GM23338 (cell line): ENCODE measurements at places on chromosomes 16 and 17. TPM values are rescaled to one million over a fixed set of nuclear protein-coding genes. Genes with fewer than 3 reads are reported as not detected.
A peak's percentile ranks its signal among the peaks of the same experiment; 100 is the strongest.

Gene MAPT
- 1.1 and 1.7 TPM in 2 replicates for total RNA-seq

Gene CBX1
- 113 and 127 TPM in 2 replicates for total RNA-seq

Gene METTL26
- total RNA-seq, result 131 and 153 TPM in 2 replicates

Gene SIAH1
- 47.0 and 52.7 TPM in 2 replicates for total RNA-seq

Gene MLYCD
- 6.5 and 7.2 TPM in 2 replicates for total RNA-seq

Gene TBC1D3H
- total RNA-seq, result not detected in 2 replicates

Gene MMP2
- 40.2 and 43.8 TPM in 2 replicates for total RNA-seq

Gene HOXB9
- not detected in 2 replicates for total RNA-seq

Gene ZNF597
- 2.4 and 3.8 TPM in 2 replicates for total RNA-seq

DNA sequence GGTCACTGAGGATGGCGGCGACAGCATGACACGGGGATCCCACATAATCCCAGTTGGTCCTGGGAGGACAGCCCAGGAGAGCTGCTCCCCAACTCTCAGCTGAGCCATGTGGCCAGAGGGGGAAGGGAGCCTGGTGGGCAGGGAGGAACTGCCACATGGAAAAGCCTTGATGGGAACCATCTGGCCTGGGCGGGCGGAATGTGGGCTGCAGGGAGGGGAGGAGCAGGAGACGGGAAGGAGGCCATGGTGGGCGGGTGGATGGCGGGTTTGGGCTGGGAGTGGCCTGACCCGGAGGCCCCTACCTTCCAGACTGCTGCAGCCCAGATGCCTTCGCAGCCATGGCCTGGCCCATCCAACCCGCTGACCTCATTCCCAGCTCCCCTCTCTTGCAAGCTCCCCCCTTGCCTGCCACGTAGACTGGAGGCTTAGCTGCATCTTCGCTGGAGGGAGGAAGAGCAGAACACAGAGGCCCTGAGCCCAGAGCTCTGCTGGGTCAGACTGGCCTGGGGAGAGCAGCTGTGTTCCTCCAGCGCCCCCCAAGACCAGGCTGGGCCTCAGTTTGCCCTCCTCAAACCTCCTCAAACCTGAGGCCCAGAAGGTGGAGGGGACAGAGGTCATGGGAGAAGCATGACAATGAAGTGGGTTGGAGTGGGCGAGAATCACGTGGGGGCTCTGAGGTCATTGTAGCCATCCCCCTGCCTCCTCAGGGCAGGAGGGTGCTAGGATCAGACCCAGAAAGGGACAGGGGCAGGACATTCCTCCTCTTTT, 8.2 kb upstream of the COL1A1 start:
- peak; percentile 80 for DNase-seq

- DNase-seq, result peak; percentile 77
These were observed 57.0 kb upstream of the KIFC3 start for GRCh38 chr16:57859331-57859730.

- DNase-seq, result no peak
These were observed 34.0 kb downstream of the YPEL2 start for GRCh38 chr17:59365383-59365981.

- no peak for DNase-seq
These were observed 55.2 kb downstream of the ARSG start for GRCh38 chr17:68346448-68346847.

GRCh38 chr17:37162800-37163199, 213.0 kb upstream of the C17orf78 start:
- DNase-seq, result no peak

DNA sequence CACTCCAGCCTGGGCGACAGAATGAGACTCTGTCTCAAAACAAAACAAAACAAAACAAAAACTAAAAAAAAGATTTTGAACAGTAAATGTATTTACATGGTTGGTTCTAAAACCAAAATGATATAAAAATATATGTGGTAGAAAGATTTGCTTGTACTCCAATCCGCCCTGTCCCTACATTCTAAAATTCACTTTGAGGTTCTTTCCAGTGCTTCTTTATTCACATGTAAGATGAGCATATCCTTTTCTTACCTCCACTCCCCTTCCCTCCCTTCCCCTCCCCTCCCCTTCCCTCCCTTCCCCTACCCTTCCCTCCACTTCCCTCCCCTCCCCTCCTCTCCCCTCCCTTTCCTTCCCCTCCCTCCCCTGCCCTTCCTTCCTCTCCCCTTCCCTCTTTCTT, 34.4 kb downstream of the RAP1GAP2 start:
- no peak for DNase-seq

DNA sequence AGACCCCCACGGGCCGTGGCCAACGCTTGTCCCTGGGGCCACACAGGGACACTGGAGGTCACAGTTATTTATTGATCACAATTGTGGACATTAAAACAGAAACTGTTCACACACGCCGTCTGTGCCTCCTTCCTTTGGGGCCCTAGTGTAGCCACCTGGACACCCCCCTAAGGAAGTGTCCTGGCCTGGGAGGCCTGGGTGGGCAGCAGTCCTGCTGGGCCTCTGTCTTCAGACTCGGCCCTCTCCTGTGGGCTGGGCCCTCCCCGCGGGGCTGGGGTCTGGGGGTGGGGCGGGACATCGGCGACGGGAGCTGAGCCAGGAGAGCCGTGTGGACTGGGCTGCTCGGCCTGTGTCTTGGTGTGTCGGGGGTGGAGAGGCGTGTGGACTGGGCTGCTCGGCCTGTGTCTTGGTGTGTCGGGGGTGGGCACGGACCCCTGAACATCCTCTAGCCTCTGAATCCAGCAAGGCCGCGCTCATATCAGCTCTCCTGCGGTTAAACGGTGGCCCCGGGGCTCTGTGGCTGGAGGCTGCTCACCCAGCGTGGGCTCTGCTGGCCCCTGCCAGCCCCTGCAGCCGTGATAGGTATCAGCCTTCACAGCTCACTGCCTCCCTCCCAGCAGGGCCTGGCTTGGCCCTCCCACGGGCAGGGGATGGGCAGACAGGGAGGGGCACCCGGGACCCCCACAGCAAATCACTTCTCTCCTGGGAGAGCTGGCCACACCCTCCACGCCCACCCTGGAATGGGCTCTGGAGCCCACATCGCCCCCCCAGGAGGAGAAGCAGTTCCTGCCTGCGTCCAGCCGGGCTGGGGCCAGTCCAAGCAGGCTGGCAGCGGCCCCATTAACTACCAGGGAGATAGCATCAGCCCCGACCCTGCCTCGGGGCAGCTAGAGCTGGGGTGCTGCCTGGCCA, 1.1 kb upstream of the NHLRC4 start:
- DNase-seq, result no peak

GRCh38 chr17:78174346-78174869, 6.0 kb downstream of the SYNGR2 start:
- no peak for DNase-seq

- no peak for DNase-seq
These were observed 8.0 kb upstream of the WFDC1 start for GRCh38 chr16:84286578-84287240.

GRCh38 chr17:46793541-46793940, 25.0 kb downstream of the WNT3 start:
- no peak for DNase-seq

DNA sequence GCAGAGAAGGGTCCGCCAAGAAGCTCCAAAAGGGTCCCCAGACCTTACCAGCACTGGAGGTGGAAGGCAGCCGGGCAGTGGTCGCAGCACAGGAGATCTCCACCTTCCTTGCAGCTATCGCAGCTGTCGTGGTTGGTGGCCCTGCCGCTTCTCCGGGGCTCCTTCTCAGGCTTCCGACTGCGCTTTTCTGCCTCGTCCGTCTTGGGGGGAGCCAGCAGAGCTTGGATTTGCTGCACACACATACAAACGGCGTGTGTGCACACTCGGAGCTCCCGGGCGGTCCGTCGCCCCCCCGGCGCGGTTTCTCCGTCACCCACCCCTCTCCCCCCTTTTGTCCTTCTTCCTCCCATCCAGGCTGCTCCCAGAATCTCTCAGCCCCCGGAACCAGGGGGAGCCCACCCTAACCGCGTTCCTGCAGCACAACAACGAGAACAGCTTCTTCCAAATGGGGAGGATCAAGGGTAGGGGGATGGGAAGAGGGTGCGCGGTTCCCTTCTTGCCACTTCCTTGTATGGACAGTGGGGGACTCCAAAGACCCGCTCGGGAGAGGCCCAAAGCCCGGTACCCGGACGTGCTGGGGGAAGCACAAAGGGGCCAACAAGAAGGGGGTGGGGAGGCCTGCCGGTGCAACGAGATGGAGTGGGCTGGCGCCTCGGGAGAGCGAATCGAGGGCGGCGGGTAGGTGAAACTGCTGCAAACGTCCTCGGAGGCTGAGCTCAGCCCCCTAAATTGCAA, 1.1 kb downstream of the PHF12 start:
- DNase-seq, result peak; percentile 83

GRCh38 chr16:68800257-68800875, 43.0 kb upstream of the TANGO6 start:
- DNase-seq, result peak; percentile 94

DNA sequence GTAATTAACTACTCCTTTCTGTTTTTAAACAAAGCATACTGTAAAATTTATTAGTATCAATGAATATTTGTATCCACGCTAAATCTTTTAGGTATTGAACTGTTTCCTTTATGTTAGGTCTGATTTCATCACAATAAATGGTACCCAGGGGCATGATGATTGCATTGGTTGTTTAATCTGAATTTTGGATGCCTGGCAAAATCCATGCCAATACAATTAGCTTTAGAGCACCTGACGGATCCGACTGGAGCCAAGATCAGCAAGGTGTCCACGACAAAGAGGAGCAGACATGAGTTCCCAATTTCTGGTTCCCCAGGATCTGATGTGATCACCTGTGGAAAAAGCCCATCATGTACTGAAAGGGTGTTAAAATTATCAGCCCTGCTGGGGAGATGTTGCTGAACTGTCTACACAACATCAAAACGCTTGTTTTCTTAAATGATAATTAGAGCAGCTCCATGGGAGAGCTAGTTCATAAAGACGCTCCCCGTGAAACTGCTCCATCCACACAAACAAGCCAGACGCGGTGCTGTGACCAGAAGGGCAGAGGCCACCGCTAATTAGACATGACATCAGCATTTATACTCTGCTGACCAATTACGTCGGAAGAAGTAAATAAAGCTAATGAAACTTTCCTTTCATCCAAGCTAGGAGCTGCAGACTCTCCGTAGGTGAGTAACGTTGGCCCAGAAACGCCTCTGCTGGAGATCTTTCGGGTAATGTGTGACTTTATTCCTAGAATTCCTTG, 151.7 kb downstream of the CPPED1 start:
- DNase-seq, result no peak

DNA sequence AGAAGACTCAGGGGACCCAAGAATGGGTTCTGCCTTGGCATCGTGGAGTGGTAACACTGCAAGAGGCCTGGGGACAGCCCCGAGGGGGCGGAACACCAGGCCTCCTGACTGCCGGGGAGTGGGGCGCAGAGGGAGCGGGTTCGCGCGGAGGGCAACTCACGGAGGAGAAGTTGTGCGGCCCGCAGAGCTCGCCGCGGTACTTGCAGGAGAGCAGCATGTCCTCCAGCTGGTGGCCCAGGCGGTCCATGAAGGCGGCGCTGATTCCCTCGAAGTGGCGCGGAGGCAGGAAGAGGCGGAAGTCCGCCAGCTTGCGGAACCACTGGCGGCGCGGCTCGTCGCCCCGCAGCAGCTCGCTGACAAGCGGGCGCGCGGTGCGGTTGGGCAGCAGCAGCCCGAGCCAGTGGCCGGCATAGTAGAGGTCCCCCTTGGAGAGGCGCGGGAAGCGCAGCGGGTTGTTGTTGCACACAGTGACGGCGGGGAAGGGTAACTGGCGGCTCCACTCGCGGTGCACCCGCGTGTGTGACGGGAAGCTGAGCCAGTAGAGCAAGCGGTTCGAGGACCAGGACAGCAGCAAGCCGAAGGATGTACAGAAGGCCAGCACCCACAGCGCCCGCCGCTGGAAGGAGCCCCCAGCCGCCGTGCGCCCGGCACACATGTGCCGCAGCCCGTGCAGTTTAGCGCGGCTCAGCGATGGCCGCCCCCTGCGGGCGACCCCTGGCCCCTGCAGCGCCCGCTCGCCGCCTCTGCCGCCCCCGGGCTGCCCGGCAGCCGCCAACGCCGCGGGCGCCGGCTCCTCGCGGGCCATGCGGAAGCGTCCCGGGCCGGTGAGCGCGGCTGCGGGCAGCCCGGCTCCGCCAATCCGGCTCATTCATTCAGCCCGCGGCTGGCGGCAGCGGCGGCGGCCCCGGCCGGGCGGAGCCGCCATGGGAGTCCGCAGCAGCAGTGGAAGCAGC, 1.6 kb downstream of the ASIC2 start:
- DNase-seq, result peak; percentile 71

- no peak for DNase-seq
These were observed 45.1 kb upstream of the ZNF750 start for GRCh38 chr17:82884970-82885353.

DNA sequence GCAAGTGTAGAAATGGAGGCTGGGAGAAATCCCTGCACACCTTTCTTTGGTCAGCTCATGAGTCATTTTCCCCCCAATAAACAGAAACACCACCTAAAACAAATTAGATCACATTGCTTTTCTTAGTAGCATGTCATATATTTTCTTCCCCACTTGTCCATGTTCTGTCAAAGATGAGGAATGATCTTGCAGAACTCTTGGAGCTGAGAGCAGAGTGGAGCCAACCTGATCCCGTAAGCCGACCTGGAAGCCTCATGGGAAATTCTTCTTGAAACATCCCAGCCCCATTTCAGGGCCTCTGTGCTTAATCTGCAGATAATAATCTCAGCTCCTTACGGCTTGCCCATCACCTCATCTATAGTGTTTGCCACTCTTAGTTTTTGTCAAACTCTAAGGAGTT, 284.6 kb upstream of the ELAC2 start:
- DNase-seq, result no peak
